NCI-H1930 (cell line): ENCODE measurements at places on chromosomes 2 and 18.

GRCh38 chr2:196696423-196697079 is 57.0 kb downstream of the CCDC150 start:
- peak; percentile 15 for DNase-seq

DNA sequence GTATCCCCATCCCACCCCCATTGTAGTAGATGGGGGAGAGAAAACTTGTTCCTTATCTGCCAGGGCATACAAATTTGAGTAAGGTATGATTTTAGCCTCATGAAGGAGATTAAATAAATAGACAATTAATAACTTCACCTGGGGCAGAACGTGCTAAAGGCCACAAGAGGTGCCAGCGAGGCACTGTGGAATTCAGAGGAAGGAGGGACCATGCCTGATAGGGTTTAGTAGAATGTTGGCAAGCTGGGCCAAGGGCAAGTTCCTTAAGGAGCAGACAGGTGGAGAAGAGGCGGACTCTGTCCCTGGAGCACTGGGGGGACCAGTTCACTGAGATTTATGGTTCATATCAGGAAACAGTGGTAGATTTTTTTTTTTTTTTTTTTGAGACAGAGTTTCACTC is 22.5 kb downstream of the STAMBP start:
- DNase-seq = no peak

DNA sequence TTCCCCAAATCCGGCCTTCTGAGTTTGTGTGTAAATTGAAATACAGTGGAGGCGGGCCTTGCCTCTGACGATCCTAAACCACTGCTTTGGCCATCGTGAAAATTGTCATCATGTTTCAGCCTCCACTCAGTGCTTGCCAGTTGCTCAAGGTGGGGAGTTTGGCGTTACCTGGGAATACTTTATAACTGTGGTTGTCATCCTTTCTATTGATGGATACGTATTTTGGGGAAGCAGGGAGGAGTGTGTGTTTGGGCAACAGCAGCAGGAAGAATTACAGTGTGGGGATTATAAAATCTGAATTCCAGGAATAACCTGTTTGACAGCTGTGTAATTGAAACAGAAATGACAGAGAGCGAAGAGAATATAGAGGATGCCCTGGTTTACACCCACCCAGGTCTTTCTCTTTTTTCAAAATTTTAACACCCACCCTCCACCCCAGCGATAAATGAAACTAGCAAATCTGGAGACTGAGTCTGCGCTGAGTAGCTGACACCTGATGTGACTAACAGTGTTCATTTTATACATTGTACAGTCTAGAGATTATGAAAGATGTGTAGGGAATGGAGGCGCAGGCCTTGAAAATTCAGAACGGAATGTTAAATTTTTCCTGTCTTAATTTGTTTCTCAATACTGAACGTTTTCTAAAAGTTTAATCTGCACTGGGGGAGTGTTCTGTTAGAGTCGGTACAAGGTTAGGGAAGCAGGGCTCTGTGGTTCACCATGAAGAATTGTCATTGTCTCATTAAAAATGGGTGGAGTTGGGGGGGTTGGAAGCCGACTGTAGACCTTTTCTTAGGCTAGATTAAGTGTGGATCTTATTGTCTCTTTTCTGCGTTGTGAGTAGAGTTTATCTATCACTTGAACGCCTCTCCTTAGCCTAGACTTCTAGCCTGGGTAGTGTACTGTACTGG is 1.6 kb downstream of the MAP4K4 start:
- DNase-seq = no peak

DNA sequence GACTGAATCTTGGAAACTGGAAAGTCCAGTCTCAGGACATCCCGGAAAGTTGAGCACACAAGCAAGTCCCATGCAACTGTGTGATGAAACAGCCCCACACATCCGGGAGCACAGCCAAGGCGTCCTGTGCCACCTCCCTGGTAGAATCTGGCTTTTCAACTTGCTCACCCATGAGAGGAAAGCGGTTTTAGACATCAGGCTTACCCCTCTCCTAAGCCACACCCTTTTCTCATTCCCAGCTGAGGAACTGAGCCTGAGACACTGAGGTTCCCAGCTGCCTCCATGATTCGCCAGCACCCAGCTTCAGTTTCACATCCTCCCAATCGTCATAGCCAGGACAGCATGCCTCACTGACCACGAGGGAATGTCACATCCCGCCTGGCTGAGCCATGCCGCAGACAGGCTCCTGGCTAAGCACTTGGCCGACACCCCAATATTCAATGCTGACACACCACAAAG is 60.3 kb downstream of the STEAP3 start:
- DNase-seq = no peak

- no peak for DNase-seq
These were observed 96.8 kb downstream of the VSNL1 start for GRCh38 chr2:17637131-17637906.

GRCh38 chr2:11446733-11447248 is 19.2 kb downstream of the E2F6 start:
- peak; percentile 9 for DNase-seq

GRCh38 chr18:45945669-45946068 is 21.5 kb downstream of the EPG5 start:
- DNase-seq = no peak

GRCh38 chr18:63982361-63982760 is 12.5 kb downstream of the SERPINB8 start:
- DNase-seq = no peak

- DNase-seq = no peak
These were observed 330.1 kb downstream of the TDRD15 start for GRCh38 chr2:21453723-21454450.

DNA sequence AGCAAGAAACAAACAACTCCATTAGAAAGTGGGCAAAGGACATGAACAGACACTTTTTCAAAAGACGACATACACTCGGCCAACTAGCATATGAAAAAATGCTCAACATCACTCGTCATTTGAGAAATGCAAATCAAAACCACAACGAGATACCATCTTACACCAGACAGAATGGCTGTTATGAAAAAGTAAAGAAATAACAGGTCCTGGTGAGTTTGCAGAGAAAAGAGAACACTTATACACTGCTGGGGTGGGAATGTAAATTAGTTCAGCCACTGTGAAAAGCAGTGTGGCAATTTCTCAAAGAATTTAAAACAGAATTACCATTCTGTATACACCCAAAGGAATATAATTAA is 130.5 kb downstream of the PLCL1 start:
- DNase-seq = no peak

GRCh38 chr2:99450199-99450598 is 39.6 kb downstream of the REV1 start:
- no peak for DNase-seq

DNA sequence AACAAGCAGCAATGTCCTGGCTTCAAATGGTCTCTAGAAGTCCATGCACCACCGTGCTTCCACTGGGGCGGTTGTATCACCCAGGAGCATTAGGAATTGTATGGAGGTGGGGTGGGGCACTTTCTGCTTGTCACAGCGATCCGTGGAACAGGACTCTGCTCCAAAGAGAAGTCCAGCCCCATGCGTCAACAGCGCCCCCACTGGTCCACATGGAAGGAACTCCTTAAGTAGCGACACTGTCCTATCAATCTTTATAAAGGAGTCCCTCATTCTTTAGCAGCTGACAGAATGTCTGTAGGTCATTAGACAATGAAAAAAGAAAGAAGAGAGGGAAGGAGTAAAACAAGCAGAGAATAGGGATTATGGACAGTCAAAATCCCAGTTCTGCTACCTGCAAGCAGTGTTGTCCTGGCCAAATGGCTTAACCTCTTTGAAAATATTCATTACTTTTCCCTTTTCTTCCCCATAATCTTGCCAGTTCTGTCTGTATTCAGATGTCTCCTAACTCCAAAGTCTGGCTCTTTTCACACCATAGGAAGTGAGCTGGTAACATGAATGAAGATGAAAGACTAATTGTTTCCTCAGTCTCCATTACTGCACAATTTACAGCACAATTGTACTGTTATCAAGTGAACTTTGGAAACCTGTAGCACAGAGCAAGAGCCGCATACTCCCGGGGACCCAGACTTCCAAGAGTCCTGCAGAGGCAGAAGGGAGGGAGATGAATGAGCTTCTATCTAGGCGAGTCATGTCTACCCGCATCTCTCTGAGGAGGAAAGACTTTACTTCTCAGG is 9.9 kb downstream of the NFE2L2 start:
- no peak for DNase-seq

DNA sequence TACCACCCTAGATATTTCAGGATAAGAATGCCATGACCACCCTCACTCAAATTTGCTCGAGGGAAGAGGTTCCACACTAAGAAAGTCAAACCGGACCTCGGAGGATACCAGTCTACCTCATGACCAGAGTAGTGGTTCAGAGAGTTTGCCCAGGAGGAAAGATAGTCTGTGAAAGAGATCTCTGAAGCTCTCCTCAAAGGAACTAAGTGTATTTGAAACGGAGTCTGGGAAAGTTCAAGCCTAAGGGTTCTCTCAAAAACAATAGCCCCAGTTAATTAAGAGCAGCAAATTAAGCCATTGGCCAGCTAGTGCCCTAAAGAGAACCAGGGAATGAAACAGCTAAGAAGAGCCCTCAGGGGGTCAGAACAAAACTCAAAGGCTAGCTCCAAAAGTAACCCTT is 94.9 kb downstream of the SPHKAP start:
- no peak for DNase-seq

DNA sequence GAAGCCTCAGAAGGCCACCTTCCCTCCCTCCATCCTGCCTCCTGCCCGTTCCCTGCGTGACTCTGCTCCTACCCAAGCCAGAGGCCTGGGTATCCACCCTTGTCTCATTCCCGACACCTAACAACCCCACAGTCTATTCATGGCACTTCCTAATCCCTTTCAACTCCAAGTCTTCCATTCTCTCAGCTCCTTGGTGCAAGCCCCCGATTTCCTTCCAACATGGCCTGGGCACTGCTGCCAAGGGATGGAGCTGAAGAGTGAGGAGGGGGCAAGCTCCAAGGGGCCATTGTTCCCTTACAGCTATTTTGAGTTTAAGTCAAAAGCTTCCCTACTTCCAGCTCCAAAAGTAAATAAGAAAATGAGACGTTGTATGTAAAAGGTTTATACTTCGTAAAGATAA is 84.8 kb upstream of the ASB18 start:
- no peak for DNase-seq

DNA sequence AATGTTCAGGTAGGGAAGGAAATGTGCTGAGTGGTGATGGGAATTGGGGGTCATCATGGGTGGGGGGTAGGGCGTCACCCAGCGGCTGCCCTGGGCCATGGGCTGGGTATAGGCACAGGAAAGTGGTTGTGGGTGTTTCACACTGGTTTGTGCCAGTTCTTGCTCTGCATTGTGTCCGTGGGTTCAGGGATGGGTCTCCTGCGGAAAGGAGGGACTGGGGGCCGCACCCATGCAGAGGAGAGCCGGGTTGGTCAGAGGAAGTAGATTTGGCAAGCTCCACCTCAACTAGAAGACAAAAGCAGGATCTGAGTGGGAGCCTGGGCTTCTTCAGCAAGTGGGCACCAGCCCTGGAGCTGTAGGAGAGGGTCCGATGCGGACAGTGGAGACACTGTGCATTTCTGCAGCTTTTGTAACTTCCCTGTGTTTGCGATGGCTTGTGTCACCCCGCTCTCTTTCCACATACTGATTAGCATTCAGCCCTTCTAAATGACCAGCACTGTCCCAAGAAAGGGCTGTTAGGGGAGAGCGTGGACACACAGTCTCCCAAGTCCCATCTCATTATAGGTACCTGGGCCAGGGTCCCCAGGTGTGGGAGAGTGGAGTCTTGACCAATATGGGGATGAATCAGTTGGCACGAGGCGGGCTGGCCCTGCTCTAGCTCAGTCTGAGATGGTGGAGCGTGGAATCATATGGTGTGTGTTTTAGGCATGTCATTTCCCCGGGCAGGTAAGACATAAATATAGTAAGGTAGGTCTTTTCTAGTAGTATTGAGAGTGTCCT is 67.2 kb downstream of the LRRFIP1 start:
- no peak for DNase-seq

DNA sequence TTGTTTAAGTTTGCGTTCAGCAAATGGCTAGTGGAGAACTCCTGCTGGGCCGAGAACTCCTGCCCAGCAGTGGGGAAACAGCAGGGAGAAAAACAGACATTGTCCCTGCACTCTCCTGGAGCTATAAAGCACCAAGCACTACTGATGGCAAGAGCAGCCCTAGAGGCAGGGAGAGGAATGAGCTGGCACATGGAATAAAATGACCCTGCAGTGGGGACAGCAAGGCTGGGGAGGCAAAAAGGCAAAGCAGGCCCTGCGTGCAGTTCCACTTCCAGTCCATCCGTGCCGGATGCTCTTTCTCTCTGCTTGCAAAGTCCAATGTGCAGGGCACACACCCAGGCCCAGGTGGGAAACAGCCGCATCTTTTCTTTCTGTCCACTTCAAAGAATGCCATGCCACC is 415.5 kb downstream of the LRATD1 start:
- no peak for DNase-seq

DNA sequence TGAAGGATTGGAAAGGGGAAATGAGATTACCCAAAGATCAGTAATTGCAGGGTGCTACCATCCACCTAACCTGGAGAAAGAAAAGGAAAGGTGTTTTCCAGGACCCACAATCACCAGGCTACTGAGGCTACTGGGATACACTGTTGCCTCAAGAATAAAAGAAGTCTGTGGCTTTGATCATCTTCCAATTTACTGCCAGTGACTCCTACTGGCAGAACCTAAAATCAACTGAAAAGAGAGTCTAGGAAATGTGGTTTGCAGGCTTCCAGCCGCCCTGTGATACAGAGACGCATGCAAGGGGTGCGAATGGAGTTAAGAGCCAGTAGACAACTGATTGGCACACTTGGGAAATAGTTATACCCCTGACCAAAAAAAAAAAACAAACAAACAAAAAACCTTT is 16.6 kb upstream of the TTL start:
- no peak for DNase-seq

- no peak for DNase-seq
These were observed 50.6 kb downstream of the BMPR2 start for GRCh38 chr2:202426751-202427150.

GRCh38 chr2:154173919-154174318 is 302.2 kb downstream of the GALNT13 start:
- no peak for DNase-seq

DNA sequence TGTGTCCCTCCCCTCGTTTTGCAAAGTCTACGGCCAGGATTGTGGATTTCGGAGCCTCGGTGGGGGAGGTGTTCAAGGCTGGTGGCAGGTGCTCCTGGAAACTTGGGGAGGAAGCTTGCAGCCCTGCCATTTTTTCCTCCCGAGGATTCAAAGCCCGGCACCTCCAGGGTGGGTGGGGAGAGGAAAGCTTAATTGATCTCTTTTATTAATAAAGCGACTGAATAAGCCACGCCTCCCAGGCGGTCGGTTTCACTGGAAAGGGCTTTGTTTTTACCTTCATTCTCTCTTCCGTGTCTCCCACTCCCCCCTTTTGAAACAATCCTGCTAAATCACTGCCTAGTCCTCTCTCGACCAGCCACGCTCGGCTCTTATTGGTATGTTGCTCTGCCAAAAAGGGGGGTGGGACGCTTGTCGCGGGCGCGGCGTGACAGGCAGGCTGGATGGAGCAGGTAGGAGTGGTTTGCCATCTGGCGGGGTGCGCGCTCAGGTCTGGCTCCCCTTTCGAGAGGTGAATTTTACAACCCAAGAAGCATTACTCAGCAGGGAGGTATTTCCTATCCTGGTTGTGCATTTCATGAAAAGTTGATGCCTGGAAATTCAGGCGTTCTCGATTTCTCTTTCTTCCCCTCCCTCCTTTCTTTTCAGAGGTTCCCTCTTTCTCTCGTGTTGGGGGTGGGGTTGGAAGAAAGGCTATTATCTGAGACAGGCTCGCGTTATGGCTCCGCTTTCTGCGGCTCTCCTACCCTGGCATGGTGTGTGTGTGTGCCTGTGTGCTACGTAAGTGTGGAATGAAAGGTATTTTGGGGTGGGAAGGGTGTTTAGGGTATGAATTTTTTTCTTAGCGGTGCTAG is 1.4 kb downstream of the NEDD4L start:
- peak; percentile 26 for DNase-seq
